Activated T-helper 1 cell treated with anti-CD3 and anti-CD28 coated beads, Interleukin-2, amount 50 U/mL, for 16 hours (primary cell): ENCODE measurements at places on chromosomes 5 and 9.

- DNase-seq: no peak
Measured at GRCh38 chr5:6713274-6714225, at the start of gene TENT4A. Gene TENT4A, plus strand, starts transcription at chr5:6713432. Its CDS starts 552 bp downstream, at chr5:6713984.

- no peak for DNase-seq
Measured at GRCh38 chr5:145345511-145346287, 489.4 kb downstream of the PRELID2 start.

GRCh38 chr9:114397848-114398605 is 10.2 kb upstream of the AKNA start:
- peak; percentile 92 for DNase-seq

DNA sequence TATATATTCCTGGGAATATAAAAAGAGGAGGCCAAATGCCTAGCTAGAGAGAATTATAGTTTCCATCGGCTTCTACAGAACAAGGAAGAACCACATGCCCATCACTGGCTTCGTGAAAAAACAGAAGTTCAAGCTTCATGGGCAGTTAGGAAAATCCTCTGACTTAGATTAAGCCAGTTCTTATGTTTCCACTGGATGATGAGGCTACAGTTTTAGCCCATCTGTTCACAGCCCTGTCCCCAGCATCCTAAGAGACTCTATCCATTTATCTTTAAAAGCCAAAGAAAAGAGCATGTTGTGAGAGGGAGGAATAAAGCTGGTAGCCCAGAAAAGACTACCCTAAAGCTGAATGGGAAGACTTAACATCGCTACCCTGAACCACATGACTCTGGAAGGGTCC is 285.5 kb upstream of the WWC1 start:
- DNase-seq: no peak

DNA sequence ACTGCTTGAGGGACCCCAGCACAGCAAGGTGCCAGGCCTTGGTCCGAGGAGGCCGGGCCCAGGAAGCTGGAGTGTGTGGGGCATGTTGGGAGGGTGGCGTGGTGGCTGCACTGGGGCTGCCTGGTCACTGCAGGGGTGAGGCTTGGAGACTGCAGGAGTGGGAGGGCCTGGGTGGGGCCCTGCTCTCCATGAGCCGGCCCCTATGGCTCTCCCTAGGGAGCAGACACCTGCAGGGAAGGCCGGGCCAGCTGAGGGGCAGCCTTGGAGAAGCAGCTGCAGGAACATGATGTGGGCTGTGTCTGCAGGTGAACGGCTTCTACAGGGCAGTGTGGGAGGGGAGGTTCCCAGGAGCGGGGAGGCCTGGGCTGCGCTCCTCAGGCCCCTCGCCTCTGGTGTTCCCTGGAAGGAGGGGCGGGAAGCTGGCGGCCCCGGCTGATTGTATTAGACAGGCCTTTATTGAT is 41.7 kb upstream of the TMEM250 start:
- DNase-seq: no peak

DNA sequence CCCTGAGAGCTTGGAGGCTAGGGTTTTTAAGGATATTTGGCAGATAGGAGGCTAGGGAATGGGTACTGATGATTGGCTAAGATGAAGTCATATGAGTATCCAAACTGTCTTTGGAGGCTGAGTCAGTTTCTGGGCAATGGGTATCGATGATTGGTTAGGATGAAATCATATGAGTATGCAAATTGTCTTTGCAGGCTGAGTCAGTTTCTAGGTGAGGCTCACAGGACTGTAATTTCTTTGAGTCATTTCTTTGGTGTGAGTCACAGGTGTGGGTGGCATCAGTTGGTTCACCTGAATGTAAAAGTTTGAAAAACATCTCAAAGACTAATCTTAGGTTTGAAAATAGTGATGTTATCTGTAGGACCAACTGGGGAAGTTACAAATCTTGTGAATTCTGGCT is 1068.0 kb downstream of the NR2F1-AS1 start:
- DNase-seq: no peak

DNA sequence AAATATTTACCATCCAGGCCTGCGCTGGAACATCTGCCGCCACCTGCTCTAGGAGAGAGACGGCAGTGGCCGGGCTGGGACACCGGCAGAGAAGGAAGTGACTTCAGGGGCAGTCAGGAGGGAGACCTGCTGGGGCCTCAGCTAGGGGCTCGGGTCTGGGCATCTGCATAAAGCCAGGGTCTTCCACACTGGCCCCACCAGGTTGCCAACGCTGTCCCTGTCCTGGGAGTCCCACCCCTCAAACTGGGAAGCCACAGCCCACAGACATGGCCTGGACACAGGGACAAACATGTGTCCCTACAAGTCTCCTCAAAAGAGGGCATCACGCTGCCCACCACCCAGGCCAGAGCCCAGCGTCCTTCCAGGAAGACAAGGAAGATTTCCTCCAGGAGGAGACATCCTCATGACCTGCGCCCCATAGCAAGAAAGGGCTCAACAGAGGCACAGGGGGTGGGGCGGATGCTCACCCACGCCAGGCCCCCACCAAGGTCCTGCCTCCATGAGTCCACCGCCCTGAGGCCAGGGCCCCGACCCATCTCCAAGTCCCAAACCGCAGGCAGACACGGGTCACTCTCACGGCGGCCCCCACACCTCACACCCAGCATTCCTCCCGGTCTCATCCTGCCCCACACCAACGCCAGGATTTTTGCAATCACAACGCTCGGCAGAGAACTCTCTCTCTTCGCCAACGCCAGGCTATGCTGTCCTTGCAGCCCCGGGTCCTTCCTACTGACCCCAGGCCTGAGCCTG is 9.0 kb downstream of the VAV2 start:
- DNase-seq: no peak

DNA sequence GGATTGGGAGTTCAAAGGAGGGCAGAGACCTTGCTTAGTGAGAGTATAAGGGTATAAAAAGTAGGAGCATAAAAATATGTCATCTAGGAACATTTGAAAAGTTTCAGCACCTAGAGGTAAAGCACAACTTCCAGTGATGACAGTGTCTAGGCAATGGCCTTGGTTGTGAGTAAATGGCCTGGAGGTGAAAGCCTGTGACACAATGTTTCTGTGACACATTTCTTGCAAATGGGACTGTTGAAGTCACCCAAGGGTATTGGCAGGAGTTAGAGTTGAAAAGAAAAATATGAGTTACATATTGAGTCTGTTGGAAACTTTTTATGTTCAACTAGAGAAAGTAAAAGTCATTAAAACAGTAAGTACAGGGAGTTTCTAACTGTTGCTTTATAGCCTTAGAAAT is 14.8 kb downstream of the C5orf47 start:
- DNase-seq: no peak

DNA sequence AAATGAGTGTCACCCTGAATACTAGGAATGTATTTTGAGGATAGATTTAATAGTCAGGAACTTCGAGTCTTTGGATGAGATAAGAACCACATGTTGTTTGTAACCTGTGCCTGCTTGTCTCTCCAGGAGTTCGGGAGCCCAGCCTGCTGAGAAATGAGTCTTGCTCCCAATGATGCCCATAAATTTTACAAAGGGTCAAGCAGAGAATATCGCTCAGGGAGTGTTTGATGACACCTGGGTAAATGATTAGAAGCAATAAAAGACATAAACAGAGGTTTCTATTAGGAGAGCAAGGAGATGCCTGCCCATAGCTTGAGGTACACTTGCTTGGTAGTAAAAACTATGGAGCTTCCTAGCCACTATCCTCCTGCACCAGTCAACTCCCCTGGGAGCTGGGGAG is 46.9 kb upstream of the KLF4 start:
- DNase-seq: no peak

- no peak for DNase-seq
Measured at GRCh38 chr9:98972716-98973115, 29.0 kb downstream of the COL15A1 start.

DNA sequence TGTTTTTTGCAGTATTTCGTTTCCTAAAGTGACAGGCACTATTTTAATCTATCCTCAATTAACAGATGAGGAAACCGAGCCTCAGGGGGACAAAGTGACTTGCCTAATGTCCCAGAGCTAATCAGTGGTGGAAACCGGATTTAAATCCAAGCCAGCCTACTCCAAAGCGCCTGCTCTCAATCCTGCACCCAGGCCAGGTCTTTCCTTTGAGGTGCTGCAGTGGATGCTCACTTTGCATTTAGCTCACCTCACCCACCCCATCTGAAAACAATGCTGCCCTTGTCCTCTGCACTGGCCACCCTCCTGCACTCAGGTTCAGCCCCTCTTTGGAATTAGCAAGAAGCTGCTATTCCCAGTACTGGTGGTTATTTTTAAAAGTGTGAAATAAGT is 16.0 kb downstream of the ANGPTL2 start:
- no peak for DNase-seq

GRCh38 chr5:53116597-53116996 is 7.0 kb upstream of the MOCS2 start:
- DNase-seq: no peak

DNA sequence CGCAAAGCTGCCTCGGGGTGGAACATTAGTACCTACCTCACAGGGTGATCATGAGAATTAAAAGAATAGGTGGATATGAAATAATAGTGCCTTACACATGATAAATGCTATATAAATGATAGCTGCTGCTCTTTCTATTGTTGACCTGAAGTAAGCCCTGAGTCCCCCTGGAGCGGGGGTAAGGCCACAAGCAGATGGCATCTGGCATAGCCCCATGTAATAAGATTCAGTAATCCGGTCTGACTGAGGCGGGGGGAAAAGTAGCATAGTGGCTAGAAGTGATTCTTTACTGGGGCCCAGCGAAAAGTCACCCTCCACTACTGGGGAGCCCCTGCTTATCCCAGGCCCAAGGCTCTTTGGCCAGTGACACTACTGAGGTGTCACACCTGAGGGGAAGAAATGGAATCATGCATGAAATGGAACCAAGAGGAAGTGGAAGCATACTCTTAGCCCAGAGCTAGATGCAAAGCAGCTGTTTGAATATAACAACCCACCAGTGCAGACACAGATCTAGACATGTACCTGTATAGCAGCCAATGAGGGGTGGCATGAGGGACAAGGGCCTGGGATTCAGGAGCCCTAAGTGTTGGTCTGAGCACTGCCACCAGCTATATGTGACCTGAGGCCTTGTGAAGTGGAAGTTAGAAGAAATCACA is 16.1 kb upstream of the FGFR4 start:
- no peak for DNase-seq

DNA sequence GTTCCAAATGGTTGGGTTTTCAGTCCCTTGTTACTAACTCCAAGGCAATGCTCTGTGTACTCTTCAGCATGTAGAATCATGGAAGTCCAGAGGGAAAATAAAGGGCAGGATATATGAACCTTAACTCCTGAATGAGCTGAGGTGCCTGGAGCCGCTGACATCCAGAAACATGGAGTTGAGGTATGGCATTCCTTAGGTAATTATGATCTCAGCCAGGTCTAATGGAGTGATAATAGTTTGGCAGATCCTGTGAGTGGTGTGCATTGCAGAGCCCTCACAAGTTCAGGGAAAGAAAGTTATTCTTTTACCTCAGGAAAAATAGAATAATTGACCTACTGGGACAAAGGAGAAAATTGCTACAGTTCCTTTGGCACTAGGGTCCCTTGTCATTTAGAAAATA is 369.1 kb downstream of the ZNF608 start:
- no peak for DNase-seq

DNA sequence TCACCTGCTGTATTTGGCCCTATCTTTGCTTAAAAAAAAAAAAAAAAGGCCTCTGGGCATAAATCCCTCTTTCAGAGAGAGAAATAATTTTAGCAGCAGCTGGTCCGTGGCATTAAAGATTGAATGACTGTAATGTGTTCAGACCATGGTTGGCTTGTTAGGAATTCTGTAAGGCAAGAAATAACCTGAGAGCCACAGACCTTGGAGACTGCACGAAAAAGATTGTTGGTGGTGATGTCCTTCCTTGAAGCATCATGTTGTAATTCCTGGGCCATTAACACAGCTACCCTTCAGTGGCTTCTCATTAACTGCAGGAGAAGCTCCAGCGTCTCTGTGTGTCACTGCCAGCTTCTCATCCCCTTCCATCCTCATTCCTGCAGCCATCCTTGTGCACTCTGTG is 79.0 kb downstream of the SGCD start:
- DNase-seq: no peak

DNA sequence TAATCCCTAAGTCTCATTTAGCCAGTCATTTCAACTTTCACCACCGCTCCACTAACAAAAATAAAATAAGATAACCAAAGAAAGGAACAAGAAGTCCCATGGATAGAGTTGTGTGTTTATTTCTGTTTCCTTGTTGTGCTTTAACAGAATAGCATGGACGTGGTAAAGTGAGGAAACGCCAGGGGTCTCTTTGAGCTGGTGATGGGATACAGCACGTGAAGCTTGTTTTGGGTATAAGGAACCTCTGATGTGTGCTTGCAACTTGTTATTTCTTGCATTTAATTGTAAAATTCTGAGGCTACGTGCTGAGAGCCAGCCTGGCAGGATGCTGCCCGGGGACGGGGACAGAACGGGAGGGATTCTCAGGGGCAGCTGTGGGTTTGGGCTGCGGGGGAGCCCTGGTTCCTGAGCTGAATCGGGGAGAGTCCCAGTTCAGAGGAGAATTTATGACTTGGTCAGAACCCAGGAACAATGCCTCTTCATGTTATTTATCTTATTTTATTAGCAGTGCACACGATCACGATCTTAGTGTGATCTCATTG is 63.4 kb downstream of the ANKRD33B start:
- DNase-seq: no peak

GRCh38 chr5:14849516-14850294 is 21.9 kb downstream of the ANKH start:
- DNase-seq: no peak

DNA sequence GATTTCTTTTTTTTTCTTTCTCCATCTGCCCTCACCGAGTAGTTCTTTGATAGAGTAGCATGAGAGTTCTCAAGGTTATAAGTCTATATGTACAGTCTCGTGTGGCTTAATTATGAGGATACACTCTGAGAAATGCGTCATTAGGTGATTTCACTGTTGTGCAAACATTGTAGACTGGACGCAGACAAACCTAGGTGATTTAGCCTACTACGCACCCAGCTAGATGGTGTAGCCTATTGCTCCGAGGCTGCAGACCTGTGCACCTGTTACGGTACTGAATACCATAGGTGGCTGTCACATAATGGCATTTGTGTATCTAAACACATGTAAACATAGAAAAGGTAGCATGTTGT is 26.9 kb upstream of the CORO2A start:
- DNase-seq: no peak

- DNase-seq: no peak
Measured at GRCh38 chr9:17852108-17852507, 273.2 kb downstream of the SH3GL2 start.

DNA sequence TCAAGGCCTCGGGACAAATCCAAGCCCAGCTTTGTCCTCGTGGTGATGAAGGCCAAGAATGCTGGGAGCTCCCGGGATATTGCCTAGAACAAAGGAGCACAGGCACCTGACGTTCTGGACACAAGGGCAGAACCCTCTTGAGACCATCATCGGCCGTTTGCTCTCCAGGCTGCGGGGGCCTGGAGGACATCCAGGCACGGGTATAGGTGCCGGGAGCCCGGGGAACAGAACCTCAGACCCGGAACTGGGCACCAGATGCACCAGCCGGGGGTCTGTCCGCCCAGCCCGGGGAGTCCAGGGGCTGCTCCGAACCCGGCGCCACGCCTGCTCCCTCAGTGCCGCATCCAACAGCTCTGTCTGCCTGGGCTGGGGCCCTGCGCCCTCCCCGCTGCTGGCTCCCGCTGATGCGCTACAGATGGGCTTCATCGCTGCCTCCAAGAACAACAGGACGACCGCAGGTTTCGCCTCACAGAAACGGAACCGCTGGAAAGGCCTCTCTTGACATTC is 88.0 kb downstream of the ADAMTS2 start:
- no peak for DNase-seq

GRCh38 chr5:143235423-143235822 is 168.1 kb downstream of the NR3C1 start:
- DNase-seq: no peak
